ENCODE measurements at places on chromosomes 3 and 15.

GRCh38 chr15:74374648-74375302 is 7.3 kb upstream of the CYP11A1 start:
- no peak for DNase-seq

GRCh38 chr3:122868322-122868721 is 73.5 kb downstream of the SLC49A4 start:
- no peak for DNase-seq

GRCh38 chr3:180402471-180403073 is 199.4 kb upstream of the TTC14 start:
- DNase-seq: no peak

GRCh38 chr15:77024273-77025082 is 29.6 kb downstream of the PSTPIP1 start:
- peak; percentile 64 for DNase-seq

GRCh38 chr3:127274200-127274760 is 13.6 kb downstream of the PRR20G start:
- DNase-seq: no peak

- DNase-seq: no peak
Measured at GRCh38 chr15:88702983-88703382, 64.2 kb downstream of the ISG20 start.

DNA sequence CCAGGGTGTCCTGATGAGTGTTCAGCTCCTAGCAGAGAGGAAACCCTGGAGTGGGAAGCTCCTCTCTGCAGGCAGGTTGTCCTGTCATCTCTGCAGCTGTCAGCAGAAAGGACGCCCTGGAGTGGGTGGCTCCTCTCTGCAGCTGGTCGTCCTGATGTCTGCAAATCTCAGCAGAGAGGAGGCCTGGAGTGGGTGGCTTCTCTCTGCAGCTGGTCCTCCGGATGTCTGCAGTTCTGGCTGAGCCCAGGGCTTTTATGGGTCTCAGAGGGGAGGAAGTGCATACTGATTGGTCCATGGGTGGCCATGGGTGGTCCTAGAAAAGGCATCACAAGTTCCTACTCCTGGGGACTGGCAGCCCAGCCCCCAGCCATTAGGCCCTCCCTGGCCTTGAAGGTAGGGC is 102.6 kb upstream of the BNIP2 start:
- DNase-seq: no peak

DNA sequence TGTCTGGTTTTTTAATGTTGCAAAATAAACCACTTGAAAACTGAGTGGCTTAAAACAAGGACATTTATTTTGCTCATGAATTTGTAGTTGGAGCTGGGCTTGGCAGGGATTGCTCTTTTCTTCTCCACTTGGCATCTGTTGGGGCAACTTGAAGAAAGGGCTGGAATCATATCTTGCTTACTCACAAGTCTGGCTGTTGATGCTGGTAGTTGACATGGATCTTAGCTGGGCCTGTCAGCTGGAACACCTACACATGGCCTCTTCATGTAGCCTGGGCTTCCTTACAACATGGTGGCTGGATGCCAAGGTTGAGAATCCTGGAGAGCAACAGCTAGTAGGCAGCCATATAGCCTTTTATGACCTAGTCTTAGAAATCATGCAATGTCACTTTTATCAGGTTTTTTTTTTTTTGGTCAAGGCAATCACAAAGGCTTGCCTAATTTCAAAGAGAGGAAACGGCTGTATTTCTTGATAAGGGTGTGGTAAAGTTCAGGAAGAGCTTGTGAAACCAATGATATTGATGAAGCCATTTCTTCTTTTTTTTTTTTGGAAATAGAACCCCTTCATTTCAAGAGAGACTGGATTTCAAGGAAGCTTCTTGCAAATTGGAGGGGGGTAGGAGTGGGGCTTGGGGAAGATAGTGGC is 262.1 kb downstream of the IL20RB start:
- DNase-seq: no peak

All from stimulated activated naive CD4-positive, alpha-beta T cell (primary cell).